Naive B cell (primary cell): ENCODE measurements at places on chromosomes 2 and 18.
A peak's percentile ranks its signal among the peaks of the same experiment; 100 is the strongest.

DNA sequence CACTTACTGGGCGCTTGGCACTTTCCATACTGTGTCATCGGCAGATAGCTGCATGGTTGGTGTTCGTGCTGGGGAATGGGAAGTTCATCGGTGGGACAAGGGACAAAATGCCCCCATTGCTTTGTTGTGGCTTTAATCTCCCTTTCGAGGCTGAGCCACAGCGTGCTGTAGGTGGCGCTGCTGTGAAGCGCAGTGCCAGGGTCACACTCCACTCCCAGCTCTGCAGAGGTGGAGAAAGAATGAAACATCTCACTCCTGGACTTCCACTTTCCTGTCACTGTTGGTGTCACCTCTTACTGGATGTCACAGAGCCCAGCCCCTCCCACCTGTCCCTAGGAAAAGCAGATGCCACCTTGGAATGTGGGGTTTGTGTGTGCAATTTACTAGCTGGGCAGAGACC lies 8.7 kb downstream of the TYMS start:
- no peaks in the 10 kb centered on the region for H3K4me1 ChIP-seq
- no peaks in the 10 kb centered on the region for H3K36me3 ChIP-seq
- H3K27me3 ChIP-seq, result no peaks in the 10 kb centered on the region

DNA sequence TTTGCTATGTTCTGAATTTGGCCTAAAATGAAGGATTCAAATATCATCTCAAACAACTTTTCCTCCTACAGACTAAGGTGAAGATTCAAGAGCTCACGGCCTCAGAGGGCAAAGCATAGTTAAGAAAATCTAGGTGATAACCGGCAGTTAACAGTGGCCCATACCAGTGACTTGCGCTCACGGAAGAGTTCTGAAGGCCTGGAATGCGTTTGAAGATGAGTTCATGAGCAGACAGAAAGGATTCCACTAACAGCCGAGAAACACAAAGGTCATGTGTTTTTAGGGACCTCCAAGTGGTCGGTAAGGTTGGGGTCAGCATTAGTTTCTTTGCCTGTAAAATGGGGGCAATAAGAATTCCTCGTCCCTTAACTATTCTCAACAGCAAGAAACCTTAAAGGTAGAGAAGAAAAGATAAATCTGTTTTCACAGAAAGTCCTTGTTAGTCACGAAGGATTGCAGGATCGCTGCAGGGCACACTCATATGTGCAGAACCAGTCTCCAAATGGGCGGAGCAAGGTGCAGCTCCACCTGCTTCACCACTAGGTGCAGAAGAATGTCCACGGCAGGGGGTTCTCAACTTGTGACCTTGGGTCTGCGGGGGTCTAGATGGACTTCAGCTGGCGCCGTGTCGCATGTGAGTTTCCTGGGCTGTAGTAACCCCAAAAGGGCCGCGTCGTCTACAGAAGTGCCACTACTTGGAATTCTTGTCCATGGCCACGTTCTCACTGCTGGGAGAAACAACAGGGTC lies 708 bp upstream of the RPIA start:
- H3K36me3 ChIP-seq, result no peaks in the 10 kb centered on the region
- H3K4me3 ChIP-seq, result peak overlapping the region; percentile 93
- DNase-seq, result no peak
- peak overlapping the region; percentile 90 for H3K27ac ChIP-seq

DNA sequence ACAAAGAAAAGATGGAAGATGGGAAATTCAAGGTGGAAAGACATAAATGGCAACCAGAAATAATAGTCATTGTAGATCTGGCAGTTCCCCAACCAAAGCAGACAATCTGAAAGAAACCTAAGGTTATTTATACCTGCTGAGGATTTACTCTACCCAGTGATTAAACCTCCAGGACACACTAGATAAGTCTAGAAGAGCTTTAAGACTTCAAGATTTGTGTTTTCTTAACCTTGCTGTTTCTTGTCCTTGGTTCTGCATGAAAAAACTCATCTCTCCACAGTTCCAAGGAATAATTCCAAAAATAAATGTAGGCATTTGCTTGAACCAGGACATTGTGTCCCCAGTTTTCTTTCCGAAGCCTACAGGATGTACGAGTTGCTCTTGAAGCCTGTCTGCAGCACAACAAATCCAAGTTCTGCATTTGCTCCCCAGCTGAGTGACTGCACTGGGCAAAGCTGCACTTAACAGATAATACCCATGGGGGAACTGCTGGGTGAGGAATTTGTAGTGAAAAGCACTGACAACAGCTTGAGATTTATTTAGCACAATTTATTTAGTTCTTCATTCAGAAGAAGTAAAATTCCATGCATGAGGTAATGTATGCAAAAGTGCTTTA lies 19.8 kb downstream of the DTNA start:
- no peaks in the 10 kb centered on the region for H3K36me3 ChIP-seq
- peaks cover 6% of the 10 kb centered on the region for H3K4me1 ChIP-seq
- H3K27me3 ChIP-seq, result no peaks in the 10 kb centered on the region
- H3K27ac ChIP-seq, result no peak overlapping the region
- H3K4me3 ChIP-seq, result no peak overlapping the region
- no peak for DNase-seq

DNA sequence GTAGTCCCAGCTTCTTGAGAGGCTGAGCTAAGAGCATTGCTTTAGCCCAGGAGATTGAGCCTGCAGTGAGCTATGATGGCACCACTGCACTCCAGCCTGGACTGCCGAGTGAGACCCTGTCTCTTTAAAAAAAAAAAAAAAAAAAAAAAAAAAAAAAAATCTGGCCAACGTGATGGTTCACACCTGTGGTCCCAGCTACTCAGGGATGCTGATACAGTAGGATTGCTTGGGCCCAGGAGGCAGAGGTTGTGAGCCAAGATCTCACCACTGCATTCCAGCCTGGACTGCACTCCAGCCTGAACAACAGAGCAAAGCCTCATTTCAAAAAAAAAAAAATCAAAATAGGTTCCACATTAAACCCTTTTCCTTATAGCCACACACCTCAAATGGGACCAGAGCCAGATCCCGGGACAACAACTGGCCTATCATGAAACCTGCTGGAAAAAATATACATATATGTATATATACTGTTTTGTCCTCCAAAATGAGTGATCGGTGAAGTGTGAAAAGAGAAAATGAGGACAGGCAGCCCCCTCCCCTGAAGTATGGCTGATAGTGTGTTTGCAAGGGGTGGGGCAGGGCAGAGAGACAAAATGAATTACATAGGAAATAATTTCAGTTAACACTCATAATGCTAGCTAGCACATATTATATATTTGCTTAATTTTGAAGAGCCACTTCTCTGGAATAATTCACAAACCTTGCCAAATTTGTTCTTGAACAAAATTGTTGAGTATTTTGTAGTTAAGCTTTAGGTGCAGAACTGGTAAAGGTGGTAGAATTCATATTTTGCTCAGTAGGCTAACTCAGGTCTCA lies 22.9 kb downstream of the MAPRE2 start:
- H3K36me3 ChIP-seq, result no peaks in the 10 kb centered on the region
- no peak for DNase-seq
- H3K4me1 ChIP-seq, result peaks cover 77% of the 10 kb centered on the region
- H3K4me3 ChIP-seq, result peak overlapping the region; percentile 28
- no peaks in the 10 kb centered on the region for H3K27me3 ChIP-seq
- peak overlapping the region; percentile 86 for H3K27ac ChIP-seq

DNA sequence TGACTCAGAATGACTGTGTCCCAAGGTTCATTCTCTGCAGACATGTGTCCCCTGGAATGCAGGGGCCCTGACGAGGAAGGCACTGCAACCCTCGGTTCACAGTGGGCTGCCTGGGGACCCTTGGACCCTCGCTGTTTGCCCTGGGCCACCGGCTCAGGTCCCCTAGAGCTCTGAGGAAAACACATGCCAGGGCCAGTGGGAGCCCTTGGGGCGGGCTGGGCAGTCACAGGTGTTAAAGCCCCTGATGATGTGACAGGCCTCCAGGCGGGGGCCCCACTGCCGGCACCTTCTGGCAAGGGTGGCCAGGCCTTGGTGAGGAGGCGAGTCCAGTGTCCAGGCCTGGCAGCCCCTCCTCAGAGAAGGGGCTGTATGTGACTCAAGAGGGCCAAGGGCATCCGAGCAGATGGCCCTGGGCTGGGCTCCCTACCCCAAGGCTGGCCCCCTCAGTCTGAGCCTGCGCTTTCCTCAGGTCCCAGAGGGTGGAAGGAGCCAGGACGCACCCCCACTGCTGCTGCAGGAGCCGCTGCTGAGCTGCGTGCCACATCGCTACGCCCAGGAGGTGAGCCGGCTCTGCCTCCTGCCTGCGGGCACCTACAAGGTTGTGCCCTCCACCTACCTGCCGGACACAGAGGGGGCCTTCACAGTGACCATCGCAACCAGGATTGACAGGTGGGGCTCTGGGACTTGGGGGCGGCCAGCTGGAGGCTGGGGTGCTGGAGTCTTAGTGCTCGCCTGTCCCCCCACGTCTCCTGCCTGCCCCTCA lies 11.1 kb downstream of the CAPN10 start:
- no peak overlapping the region for H3K4me3 ChIP-seq
- no peaks in the 10 kb centered on the region for H3K36me3 ChIP-seq
- H3K4me1 ChIP-seq, result no peaks in the 10 kb centered on the region

- H3K4me3 ChIP-seq, result no peak overlapping the region
- H3K27me3 ChIP-seq, result peaks cover 11% of the 10 kb centered on the region
- H3K27ac ChIP-seq, result no peak overlapping the region
Measured at GRCh38 chr2:222993920-222994650, 57.9 kb upstream of the KCNE4 start.

DNA sequence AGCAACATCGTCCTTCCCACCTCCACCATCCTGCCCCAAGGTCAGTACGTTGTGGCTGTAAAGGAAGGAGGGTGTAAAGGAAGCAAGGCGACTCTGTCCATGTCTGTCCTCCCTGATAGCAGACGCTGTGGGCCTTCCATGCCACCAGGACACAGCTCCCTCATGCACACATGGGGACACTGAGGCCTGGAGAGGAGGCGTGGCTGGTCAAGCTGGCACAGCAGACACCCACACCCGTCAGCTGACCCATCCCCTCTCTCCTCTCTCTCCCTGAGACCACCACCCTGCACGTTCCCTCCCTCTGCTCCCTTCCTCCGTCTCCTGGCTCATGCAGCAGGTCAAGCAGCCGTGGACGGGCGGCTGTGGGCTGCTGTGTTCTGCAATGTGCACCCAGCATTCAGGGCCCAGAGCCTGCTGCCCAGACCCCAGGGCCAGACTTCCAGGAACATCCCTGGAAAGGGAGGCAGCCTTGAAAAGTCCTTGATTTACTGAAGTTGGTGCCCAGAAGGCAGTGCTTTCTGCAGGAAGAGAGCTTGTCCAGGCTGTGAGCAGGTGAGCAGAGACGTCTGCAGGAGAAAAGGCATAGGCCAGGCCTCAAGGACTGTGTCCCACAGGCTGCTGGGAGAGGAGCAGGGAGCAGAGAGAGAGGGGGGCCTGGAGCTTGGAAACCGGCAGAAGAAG lies 133.6 kb downstream of the DDX1 start:
- H3K27me3 ChIP-seq, result peaks cover 50% of the 10 kb centered on the region
- no peaks in the 10 kb centered on the region for H3K4me1 ChIP-seq
- DNase-seq, result no peak
- H3K36me3 ChIP-seq, result no peaks in the 10 kb centered on the region
- H3K27ac ChIP-seq, result no peak overlapping the region
- H3K4me3 ChIP-seq, result no peak overlapping the region

DNA sequence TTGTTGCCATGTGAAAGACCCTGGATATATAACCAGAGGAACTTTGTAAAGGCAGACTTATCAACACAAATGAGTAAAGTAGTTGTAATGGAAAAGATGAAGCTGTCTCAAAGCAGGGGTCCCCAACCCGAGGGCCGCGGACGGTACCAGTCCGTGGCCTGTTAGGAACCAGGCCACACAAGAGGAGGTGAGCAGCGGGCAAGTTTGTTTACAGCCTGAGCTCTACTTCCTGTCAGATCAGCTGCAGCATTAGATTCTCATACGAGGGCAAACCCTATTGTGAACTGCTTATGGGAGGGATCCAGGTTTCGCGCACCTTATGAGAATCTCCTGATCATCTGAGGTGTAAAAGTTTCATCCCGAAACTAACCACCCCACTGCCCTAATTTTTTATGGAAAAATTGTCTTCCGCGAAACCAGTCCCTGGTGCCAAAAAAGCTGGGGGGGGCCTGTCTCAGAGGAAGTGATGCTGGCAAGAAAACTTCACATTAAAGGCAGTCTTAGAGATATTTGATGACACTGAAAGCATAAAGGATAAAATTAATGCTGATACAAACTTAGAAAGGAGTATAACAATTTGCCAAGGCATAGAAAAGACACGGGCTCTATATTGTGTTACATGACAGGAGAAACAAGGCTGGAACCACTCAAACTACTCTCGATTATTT lies 57.5 kb upstream of the MSTN start:
- peak overlapping the region; percentile 34 for H3K27ac ChIP-seq
- H3K36me3 ChIP-seq, result no peaks in the 10 kb centered on the region
- peak overlapping the region; percentile 51 for H3K4me3 ChIP-seq
- peaks cover 18% of the 10 kb centered on the region for H3K4me1 ChIP-seq

GRCh38 chr2:211371465-211371864 lies 815.1 kb downstream of the CPS1 start:
- no peaks in the 10 kb centered on the region for H3K27me3 ChIP-seq
- H3K27ac ChIP-seq, result no peak overlapping the region
- DNase-seq, result no peak
- H3K4me3 ChIP-seq, result no peak overlapping the region
- H3K4me1 ChIP-seq, result no peaks in the 10 kb centered on the region
